GM04503 (cell line): ENCODE measurements at places on chromosomes 4 and X.

DNA sequence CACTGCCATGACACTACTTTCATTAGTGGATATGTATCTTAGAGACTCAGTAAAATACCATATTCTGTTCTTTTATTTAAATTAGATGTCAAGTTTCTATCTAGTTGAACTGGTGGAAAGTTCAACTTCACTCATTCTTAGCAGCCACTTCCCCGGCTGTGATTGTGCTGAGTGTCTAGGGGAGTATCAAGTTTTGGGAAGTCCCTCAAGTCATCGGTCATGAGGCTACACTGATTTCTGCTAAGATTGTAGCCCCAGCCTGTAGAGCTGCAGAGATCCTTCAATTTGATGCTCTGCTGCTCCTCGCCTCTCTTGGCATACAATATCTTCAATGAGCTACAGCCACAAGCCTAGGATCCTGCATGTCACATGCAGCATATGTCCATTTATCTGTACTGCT lies 53.9 kb downstream of the DMP1 start:
- DNase-seq: no peak

- DNase-seq: no peak
Observed at GRCh38 chrX:49999087-49999486, 76.7 kb downstream of the CLCN5 start.

- no peak for DNase-seq
Observed at GRCh38 chr4:122246551-122246950, 94.4 kb downstream of the BLTP1 start.

GRCh38 chr4:106429885-106430284 lies 61.3 kb upstream of the GIMD1 start:
- DNase-seq: no peak

DNA sequence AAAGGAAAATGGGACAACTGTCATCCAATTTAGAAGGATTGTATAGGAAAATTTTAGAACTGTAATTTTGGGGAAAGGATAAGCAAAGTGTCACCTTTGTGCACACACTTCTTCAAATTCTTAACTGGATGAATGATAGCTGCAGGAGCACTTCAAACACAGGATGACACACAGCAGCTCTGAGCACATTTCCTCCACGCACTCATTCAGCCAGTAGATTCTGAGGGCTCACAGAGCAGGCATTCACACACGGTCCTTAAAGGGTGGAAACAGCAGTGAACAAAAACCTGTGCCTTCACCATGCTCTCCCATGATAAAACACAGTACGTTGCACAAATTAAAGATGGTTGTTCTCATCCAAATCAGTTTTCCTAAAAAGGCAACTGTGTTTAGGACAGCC lies 38.5 kb upstream of the KLF3 start:
- DNase-seq: no peak

DNA sequence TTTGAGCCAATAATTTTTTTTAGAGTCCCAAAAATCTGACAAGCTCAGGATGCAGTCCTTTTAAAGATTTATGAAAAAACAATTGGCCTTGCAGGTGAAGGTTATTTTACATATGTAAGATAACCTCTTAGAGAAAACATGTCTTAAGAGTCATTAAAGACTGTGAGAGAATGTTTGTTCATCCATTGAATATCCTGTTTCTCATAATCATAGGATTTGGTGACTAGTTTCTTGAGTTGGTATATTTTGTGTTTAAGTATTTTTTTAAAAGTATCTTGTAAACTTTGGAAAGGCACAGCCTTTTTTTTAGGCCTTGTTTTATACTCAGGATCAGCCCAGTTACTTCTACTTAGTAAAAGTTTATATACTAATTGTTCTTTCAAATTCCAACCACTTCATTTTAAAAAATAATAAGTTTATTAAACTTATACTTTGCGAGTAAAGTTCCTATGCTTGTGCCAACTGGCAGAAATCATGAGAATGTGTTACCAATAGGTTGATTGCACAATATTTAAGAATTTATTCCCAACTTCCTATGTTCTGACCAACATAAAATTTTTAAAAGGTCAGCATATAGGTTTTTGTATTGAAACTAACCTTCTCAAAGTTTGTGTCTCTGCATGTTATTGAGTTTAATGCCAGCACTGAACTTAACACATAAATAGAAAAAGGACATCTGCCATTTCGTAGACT lies 40.0 kb upstream of the ARSJ start:
- DNase-seq: no peak

GRCh38 chr4:139619644-139620043 lies 46.0 kb upstream of the MGST2 start:
- no peak for DNase-seq

DNA sequence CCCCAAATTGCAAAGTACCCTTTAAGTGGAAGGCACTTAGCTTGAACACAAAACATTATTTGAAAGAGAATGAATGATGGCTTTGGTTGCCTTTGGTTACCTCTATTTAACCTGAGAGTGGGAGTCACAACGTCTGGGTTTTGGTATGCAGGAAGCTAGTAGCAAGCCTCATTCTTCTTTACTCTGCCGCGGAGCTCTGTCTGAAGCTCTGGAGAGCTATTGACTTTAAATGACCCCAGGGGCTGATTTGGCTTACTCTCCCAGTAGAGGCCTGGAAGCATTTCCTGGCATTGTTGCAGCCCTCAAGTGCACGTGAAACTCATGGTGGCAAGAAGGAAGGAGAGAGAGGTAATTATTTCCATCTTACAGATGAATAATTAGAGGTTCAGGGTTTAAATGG lies 81.8 kb upstream of the MAGEA4 start:
- DNase-seq: no peak

GRCh38 chr4:120299631-120300030 lies 233.0 kb upstream of the MAD2L1 start:
- no peak for DNase-seq

GRCh38 chrX:56554870-56555269 lies 8.6 kb upstream of the UBQLN2 start:
- DNase-seq: no peak

DNA sequence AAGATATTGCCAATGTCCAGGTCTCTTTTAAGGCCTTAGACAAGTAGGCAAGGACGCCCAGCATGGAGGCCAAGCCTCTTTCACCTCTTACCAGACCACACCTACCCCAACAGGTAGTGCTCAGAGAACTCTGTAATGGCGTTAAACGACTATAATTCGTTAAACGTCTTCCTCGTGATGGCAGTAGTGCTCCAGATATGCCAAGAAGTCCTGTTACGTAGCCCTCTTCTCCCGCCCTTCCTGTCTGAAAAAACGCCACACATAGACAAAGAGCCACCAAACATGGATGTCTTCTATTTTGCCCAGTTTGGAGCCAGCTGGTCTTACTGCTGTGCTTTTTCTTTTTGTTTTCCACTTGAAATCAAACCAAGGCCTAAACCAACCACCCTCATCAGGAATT lies 190.7 kb downstream of the OR13H1 start:
- DNase-seq: peak; percentile 39

DNA sequence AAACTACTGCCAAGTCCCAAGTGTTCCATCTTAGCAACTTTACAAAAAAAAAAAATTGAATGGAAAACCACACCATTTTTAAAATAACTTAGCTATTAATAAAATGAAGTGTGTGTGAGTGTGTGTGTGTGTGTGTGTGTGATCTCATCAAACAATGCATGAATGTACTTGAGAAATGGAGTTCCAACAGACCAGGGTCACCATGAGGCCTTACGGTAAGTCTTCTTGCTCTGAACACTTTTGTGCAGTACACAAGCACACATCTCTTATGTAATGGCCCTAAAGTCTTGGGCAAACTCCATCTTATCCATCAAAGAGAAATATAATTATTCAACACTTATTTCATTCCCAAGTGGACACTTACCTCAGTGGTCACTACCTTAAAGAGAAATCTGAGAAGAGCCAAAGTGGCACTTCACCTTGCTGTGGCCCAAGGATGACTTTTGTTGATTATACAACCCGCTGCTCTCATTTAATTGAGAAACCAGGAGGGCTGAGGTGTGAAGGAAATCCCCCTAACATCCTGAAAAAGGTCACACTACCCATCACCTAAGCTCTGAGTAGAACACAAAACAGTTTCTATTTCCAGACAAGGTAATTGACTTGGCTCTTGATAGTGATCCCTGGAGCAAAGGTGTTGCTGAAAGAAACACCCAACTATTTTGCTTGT lies 96.5 kb upstream of the PRDX4 start:
- no peak for DNase-seq

GRCh38 chrX:53678667-53679066 lies 7.9 kb downstream of the HUWE1 start:
- DNase-seq: no peak

DNA sequence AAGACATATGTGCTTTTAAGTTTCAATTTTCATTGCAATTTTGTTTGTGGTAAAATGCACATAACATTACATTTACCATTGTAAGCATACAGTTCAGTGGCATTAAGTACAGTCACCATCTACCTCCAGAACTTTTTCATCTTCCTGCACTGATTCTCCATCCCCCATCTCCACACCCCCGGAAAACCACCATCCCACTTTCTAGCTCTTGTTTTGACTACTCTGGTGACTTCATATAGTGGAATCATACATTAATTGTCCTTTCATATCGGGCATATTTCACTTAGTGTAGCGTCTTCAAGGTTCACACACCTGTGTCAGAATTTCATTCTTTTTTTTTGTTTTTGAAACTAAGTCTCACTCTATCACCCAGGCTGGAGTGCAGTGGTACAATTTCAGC lies 143.5 kb downstream of the GPR143 start:
- DNase-seq: no peak

DNA sequence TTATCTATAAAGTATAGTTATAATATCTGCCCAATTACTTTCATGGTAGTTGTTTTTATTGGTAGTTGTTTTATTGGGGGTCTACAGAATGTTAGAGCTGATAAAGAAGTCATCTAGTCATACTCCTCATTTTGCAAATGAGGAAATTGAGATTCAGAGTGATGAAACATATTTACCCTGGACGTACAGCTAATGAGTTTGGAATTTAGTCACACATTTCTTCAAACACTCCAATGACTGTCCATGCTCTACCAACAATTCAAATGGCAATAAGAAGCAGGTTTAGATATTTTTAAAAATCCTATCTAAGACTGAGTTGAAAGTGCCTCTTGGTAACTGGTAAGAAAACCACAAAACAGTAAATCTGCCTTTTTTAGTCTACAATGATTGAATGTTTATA lies 98.2 kb downstream of the MAGEC1 start:
- DNase-seq: no peak

DNA sequence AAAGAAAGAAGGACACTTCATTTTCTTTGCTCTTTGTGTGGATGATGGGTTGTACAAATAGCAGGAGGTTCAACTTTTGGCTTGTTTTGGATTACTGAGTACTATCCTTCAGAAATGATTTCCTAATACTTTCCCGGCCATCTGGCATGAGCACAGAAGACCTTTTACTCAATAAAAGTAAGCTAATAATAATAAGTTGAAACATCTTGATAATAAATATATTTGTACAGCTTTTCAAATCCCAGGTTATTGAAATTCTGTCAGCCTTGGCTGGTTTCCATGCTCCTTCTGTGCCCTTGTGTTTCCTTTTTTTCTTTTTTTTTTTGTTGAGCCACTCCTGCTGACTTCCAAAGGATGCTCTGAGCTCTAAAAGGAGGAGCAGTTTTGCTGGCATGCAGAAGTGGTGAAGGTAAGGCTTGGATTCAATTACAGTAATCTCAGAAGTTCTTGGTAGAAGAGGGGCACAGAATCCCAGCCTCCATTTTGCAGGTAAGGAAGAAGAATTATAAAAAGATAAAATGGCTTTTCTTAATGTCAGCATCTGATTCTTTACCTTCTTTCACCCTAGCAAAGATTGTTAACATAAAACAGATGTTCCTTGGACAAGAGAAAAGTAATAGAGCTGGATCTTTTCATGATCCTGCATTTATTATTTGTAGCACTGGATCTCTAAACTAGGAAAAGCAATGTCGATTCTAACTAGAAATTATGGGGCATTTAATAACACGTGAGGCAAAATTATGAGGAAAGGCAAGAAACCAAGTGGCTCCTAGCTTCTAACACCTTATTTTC lies 31.9 kb downstream of the REPS2 start:
- DNase-seq: no peak

DNA sequence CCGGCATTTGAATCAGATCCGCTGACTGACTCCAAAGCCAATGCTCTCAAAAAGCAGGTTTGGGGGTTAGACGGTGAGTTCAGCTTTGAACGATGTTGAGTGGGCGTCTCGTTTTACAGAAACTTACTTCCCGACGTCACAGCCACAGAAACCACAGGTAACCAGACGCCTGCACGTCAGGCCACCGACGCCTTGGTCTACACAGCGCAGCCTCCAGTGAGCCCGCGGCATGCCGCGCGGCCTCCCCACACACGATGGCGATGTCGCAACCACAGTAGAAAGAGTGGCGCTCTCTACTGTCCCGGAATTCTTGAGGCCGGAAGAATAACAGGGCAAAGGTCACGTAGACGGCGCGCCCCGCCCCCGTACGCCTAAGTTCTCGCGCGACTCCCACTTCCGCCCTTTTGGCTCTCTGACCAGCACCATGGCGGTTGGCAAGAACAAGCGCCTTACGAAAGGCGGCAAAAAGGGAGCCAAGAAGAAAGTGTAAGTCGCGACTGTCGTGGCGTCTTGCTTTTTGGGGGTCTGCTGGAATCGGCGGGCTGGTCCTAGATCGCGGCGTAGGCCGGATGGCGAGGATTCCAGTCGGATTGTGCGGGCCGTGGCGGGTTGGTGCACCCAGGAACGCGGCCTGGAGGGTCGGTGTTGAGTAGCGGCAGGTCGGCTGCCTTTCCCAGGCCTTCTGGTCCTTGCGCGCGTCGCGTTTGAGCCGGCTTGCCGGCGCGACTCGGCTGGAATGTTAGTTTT lies at the start of gene RPS3A:
Gene RPS3A, plus strand, starts transcription at position 400 of the 747 bp plus-strand sequence. Its CDS starts 25 bp downstream, at position 425.
- DNase-seq: peak; percentile 77

- DNase-seq: peak; percentile 3
Observed at GRCh38 chr4:84632092-84632491, 49.2 kb downstream of the CDS1 start.

- no peak for DNase-seq
Observed at GRCh38 chr4:96598465-96598864, 758.6 kb downstream of the PDHA2 start.

GRCh38 chr4:13117185-13117584 lies 367.0 kb downstream of the RAB28 start:
- no peak for DNase-seq

- DNase-seq: no peak
Observed at GRCh38 chr4:35793045-35793722, 451.1 kb downstream of the ARAP2 start.
